Neural crest cell (in vitro differentiated cells): ENCODE measurements at places on chromosomes 1 and 21. TPM values are rescaled to one million over a fixed set of nuclear protein-coding genes. Genes with fewer than 3 reads are reported as not detected.

DNA sequence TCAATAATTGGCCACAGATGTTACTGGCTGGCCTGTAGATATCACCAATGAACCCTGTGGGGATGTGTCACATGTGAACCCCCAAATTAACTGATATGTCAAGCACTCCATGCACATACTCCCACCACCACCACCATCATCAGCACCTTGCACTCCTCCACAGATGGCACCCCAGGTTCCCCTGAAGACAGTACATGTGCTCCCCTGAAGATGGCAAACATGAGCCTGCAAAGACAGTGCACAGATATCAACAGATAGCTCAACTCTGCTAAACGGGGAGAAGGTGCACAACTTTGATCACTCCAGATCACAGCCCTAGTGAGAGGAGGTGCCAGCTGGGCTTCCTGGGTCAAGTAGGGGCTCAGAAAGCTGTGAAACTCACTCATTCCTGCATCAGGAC, 74.4 kb downstream of the CLCA4 start:
- no peak for DNase-seq

DNA sequence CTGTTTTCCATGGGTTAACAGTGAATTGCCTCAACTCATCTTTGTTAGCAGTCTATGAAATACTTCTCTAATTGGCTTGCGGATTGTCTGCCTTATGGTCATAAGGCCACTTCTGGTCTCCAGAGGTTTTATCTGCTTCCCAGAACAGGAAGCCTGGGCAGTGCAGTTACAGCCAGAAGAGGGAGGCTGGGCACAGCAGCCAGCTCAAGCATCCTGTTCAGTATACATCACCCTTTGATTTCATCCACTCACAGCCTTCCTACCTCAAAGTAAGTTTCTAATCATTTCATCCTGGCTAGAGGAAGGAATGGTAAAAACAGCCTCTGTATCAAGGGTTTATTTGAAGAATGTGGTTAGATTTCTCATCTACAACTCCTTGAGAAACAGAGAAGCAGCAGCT, 311.5 kb upstream of the DEPDC1 start:
- DNase-seq: no peak

The CYP4Z1 gene
- not detected in 2 replicates for total RNA-seq

DNA sequence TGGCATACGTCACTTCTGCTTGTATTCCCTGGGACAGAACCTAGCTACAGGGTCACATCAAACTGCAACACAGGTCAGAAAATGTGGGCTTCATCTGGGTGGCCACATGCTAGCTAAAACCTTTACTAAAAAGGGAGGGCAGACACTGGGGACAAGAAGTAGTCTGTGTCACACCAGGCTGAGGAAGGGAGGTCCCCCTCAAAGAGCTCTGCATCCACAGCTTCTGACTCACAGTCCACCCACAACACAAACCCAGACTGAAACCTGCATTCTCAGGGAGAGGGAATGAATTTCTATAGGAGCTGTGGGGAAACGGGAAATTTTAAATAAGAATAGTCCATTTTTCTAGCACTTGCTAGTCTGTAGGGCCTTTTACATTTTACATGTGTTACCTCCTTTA, 16.2 kb downstream of the OLIG2 start:
- DNase-seq: no peak

- no peak for DNase-seq
Measured at GRCh38 chr21:42379426-42380215, 13.3 kb upstream of the TFF1 start.

- no peak for DNase-seq
Measured at GRCh38 chr1:227416156-227416830, 98.0 kb upstream of the CDC42BPA start.

DNA sequence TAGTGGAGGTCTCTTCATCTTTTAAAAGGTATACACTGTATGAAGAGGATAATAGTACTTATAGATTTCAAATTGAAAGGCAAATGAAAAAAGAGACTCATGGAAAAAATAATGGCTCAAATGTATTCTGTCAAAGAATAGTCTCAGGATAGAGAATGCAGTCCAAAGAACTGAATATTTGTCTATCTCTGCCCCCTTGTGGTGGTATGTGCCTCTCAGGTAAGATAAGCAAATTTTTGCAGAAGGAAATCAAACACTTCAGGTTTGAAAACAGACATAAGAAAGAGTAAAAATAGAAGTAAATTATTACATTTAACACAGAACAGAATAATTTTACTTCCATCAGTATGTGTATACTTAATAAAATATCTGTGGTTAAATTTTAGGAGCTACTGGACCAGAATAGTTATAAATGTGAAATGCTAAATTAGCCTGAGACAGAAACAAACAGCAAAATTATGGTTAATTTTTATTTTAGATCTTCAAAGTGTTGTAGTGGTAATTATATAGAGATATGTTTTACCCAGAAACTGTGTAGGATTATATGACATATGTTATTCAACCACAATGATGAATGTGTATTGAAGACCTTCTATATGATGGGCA, 164.4 kb upstream of the PALMD start:
- DNase-seq: peak; percentile 45
